ENCODE measurements at places on chromosomes 12 and 14. TPM values are rescaled to one million over a fixed set of nuclear protein-coding genes. Genes with fewer than 3 reads are reported as not detected.

DNA sequence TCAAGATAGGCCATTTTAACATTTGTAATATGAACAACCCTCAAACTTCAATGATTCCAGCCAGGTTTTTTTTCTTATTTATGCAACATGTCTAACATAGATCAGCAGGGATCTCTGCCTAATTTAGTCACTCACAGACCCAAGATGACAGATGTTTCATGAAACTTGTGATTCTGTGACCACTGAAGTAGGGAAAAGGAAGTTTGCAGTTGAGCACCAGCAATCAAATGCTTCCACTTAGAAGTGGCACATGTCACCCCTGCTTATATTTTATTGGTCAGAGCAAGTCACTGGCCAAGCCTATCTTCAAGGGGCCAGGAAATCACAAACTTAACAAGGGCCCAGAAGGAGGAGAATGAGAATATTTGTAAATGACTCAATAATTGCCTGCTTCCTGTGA is 150.6 kb downstream of the BCAT1 start:
- DNase-seq, result no peak
- no peak overlapping the region for H3K27ac ChIP-seq
- no peaks in the 10 kb centered on the region for H3K36me3 ChIP-seq
- no peaks in the 10 kb centered on the region for H3K4me1 ChIP-seq

DNA sequence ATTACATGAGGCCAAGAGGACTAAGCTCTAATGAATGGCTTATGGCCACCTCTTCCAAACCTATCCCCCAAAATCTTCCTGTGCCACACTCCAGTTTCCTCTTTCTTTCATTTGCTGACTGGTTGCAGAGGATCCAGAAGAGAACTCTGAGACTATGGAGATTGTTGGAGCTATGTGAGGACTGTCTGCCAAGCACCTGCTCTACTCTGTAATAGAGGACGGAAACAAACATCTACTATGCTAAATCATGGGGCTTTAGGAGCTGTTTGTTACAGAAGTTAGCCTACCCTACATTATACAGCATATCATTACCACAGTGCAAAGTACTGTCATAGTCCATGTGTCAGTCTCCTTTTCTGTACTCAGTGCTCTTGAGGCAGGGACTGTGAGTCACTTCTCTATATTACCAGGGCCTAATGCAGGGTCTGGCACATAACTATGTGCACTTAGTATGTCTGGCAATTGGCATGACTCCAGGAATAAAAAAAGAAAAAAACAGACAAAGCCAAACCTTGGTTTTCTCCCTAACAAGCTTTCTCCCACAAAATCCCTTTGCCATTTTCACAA is 95.1 kb downstream of the RPAP3 start:
- no peak overlapping the region for H3K4me3 ChIP-seq
- H3K27me3 ChIP-seq, result no peaks in the 10 kb centered on the region
- H3K36me3 ChIP-seq, result no peaks in the 10 kb centered on the region
- H3K27ac ChIP-seq, result no peak overlapping the region

DNA sequence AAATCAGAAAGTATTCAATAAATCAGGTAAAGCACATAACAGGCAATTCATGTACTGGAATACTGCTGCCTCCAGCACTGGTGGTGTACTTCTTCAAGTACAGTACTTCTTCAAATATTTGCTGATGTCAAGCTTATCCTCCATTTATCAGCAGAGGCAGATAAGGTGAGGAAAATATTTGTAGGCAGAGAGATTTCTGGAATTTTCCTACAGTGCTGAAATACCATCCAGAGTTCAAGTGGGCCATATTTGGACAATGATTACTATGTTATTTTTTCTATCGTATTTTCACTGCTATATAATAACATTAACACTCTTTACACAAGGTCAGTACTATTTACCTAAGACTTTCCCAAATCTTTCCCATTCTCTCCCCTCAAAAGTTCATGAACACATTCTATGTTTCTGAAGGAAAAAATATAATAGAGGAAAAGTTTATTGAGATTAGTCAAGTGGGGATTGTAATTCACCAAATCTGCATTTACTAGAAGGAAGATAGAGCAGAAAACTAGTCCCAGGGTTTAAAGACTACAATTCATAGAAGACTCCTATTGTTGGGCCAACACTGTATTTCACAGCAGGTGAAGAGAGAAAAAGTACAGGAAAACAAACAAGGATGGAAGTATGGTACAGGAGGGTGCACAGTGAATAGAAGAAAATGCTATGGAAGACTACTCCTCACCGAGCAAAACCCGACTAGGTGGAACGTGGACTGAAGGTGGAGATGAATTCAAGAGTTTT is 141.1 kb downstream of the PAWR start:
- H3K36me3 ChIP-seq, result no peaks in the 10 kb centered on the region
- peaks cover 45% of the 10 kb centered on the region for H3K4me1 ChIP-seq
- no peak for DNase-seq

TAS2R7 gene
- total RNA-seq, result not detected

GRCh38 chr12:5213336-5213735 is 169.7 kb downstream of the KCNA5 start:
- H3K4me3 ChIP-seq, result no peak overlapping the region
- H3K4me1 ChIP-seq, result no peaks in the 10 kb centered on the region
- no peaks in the 10 kb centered on the region for H3K36me3 ChIP-seq
- no peak for DNase-seq
- H3K27me3 ChIP-seq, result no peaks in the 10 kb centered on the region
- no peak overlapping the region for H3K27ac ChIP-seq

DNA sequence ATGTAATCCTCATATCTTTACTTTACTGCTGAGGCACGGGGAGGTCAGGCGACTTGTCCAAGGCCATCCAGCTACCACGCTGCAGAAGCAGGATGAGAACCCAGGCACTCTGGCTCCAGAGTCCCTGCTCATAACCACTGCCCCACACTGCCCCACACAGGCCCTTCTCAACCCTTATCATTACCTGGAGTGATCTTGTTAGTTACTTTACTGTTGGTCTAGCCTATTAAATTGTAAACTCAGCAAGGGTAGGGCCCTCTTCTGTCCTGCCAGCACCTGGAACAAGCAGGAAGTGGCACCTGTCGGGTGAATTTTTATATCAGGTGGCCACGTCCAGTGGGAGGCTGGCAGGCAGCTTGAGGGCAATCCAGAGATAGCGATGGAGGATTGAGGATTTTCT is 12.2 kb downstream of the FAIM2 start:
- DNase-seq, result no peak
- H3K27me3 ChIP-seq, result no peaks in the 10 kb centered on the region
- no peaks in the 10 kb centered on the region for H3K36me3 ChIP-seq
- no peak overlapping the region for H3K4me3 ChIP-seq

DNA sequence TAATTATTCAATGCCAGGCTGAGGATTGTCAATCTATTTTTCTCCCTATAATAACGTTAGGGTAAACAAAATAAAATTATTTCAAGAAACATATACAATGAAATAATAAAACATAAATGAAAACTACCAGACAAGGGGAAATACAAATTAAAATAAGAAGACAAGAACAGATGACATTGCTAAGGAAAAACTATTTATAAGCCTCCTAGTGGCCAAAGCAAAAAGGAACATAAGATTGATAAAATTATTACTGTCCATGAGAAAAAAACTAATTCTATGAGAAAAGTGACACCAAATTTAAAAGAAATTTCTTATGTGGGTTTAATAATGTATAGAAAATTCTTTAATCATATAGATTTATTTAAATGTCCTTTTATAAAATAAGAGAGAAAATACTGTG is 294.7 kb downstream of the TTC6 start:
- no peaks in the 10 kb centered on the region for H3K27me3 ChIP-seq
- no peaks in the 10 kb centered on the region for H3K36me3 ChIP-seq
- peaks cover 14% of the 10 kb centered on the region for H3K4me1 ChIP-seq
- DNase-seq, result no peak
- no peak overlapping the region for H3K4me3 ChIP-seq

DNA sequence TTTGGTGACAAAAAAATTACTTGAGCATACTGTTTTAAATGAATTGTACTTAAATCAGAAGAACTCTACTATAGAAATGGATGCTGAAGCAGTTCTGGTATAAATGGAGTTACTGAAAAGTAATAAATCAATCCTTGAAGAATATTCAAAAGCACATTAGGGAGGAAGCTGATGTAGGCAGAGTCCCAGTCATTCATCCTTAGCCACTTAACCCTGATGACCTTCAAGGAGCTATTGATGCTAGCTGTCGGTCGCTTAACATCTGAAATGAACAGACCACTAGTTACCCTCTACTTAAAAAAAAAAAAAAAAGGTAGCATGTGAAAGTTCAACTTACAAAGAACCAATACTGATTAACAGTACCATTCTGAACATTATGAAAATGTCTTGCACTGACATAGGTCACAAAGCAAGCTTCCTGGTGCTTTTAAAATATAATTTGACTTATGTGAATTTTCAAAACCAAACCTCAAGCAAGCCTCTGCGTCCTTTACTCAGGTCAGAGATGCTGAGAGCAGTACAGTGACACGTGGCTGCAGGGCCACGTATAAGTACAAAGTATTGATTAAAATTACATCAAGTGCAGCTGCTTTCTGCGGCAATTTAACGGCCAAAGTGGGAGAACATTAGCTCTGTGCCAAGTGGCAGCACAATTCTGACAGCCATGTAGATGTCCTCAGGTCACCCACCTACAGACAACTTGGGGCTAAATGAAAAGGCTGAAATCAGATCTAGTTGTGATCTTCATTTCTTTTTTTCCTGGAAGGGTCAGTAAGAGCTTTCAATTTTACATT is 18.1 kb downstream of the PPM1H start:
- peaks cover 56% of the 10 kb centered on the region for H3K4me1 ChIP-seq
- no peak for DNase-seq
- H3K36me3 ChIP-seq, result no peaks in the 10 kb centered on the region
- H3K27ac ChIP-seq, result no peak overlapping the region

Data from GM23338 (cell line).